ENCODE measurements at places on chromosomes 16 and 17.

GRCh38 chr17:37239690-37240334, 136.0 kb upstream of the C17orf78 start:
- DNase-seq: peak; percentile 46

DNA sequence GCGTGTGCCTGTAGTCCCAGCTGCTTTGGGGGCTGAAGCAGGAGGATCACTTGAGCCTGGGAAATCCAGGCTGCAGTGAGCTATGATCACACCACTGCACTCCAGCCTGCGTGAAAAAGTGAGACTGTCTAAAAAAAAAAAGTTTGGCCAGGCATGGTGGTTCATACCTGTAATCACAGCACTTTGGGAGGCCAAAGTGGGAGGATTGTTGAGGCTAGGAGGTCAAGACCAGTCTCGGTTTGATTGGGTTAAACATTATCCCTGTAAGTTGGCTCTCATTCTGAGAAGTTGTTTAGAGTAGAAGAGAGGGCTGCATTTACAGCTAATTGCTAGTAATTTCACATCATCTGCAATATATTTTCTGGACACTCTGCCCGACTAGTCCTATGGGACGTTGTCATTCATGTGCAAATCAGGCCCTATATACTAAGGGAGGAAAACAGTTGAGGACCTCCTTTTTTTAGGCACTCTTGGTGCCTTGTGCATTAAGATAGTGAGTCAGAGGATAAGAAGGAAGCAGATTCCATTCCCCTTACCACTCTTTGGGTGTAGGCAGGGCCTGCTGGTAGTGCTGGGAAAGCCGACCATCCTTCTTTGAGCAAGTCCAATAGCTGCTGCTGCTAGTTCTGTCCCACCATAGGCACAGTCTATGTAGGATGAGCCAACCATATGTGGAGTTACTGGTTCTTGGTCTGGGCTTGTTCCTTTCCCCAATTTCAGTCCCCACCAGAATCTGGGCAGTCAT, 18.7 kb downstream of the HMOX2 start:
- DNase-seq: no peak

DNA sequence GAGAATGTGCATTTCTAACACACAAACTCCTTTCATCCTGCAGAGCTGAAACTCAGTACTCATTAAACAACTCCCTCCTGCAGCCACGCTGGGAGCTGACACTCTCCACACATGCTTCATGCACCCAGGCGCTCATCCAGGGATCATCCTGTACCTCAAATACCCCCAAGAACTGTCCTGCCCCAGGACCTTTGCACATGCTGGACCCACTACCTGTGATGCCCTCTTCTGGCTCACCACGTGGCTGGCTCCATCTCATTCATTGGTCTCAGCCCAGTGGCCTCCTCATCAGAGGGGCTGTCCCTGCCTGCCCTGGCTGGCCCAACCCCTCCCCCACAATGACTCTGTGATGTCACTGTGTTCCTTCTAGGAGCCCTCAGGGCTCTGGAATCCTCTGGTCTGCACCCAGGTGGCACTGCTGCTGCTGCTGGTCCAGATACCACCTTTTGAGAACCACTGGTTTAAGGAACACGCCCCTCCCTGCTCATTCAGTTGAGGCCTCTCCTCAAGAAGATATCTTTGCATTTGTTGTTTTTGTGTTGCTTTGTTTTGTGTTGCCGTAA, 160.9 kb upstream of the FOXF1 start:
- no peak for DNase-seq

- no peak for DNase-seq
Measured at GRCh38 chr16:11253995-11254912, 1.8 kb downstream of the SOCS1 start.

GRCh38 chr16:66364959-66365306, 1.6 kb upstream of the CDH5 start:
- DNase-seq: no peak

- DNase-seq: no peak
Measured at GRCh38 chr16:52573365-52574299, 26.7 kb upstream of the TOX3 start.

- DNase-seq: no peak
Measured at GRCh38 chr17:10063730-10064241, 134.6 kb downstream of the GAS7 start.

DNA sequence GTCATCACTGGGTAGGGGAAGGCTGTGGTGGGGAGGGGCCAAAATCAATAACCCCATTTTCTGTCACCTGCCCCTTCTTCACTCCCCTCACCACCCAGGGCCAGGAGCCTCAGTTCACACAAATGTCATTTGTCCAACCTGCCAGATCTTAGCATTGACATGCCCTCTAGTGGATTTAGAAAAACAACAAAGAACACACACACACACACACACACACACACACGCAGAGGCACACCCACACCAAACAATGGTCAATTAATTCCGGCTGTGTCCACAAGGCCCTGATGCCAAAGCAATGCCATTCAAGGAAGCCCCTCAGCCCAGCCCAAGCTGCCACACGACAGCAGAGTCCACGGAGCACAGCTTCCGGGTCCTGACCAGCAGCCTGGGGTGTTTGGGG, 68.4 kb downstream of the NOG start:
- DNase-seq: no peak

DNA sequence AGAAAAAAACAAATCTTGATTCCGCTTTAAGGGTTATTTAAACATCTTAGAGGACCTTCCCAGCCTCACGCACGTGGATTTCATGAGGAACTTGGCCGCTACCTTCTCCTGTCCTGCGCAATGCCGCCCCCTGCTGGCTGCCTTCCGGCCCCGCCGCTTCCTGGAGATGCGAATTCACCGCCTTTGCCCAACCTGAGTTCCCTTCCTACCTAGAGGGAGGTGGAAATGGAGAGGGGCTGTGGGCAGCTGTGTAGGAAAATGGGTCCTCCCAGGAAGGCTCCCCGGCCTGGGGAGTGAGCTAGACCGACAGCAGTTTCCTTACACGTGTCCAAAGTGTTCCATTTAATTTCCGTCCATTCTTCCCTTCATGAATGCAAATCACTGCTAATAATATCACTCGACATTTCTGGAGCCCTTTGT, 1.0 kb upstream of the ABCC12 start:
- DNase-seq: peak; percentile 62

DNA sequence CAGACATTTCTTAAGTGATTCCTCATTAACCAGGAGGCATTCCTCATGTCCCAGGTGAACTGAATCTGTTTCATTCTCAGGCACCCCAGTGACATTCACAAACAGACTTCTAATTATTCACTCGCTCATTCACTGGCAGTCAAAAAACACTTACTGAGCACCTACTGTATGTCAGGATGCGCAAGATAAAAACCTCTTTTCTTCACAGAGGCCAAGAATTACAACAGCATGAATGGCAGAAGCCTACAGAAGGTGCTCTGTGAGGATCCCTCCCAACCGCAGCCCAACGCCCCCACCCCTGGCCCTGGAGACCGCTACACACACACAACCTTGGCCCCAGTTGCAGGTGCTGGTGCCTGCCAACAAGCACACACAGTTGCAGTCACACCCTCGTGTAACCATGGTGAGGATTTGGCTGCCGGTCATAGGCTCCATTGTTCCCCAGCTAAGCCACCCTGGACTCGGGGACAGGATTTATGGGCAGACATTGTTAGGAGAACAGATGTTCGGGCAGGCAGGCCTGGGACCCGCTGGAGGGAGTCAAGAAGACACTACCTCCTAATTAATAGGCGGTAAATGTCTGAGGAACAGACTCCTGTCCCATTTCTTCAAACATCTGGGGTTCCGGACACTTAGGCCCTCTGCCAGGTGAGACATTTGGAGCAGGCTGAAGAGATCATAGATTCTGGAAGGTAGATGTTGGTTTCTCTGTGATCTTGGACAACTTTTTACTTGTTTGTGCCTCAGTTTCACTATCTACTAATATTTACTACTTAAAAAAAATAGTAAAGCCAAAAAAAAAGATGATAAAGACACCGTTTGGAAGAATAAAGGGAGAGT, 43.2 kb downstream of the CUEDC1 start:
- peak; percentile 91 for DNase-seq

DNA sequence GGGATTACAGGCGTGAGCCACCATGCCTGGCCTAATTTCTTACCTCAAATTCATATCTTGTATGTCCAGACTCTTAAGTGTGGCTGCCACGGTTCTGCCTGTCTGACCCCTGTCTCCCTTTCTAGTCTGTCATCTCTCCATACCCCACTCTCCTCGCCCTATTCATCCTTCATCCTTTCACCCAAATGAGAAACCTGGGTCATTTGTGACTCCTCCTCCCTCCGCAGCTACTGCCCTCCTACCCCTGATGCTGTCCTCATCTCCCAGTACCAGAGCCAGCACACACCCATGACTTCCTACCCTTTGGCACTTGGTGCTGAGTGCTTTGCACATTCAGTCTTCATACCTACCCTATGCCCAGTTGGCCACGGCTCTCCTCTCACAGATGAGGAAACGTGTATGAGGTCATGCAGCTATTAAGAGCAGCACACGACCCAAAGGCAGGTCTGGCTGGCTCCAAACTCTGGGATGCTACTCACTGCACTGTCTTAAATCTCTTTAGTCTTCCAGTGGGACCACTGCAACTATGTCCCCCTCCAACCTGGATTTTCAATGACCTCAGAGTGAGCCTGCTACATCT, 1.6 kb downstream of the SPATA32 start:
- no peak for DNase-seq

GRCh38 chr17:81471818-81472456, 40.7 kb downstream of the ACTG1 start:
- DNase-seq: no peak

DNA sequence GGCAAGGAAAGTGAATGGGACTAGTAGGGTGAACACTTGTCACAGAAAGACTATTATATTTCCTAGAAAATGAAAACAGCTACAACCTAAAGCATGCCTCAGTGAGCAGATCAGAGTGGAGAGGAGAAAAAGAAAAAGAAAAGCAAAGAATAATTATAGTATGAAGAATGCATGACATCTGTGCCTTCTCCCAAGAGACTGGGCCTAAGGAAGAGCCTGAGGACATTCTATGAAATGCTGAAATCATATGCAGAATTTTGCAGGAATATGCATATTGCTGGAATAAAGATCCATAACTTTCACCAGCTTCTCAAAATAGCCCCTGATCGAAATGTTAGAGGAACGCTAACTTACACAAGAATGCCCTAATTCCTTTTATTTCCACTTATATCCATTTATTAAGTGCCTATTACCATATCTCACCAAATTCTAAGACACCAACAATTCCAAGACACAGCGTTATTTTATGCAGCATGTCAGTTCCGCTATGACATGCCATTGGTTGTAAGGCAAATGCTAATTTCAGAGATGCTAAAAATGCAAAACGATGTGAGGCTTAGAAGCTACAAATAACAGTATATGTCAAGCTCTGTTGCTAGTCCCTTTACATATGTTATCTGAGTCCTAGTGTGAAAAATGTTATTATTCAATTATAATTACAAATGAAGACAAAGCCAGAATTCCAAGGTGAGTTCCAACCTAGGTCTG, 171.0 kb downstream of the SLC39A11 start:
- DNase-seq: no peak

- DNase-seq: no peak
Measured at GRCh38 chr16:22970209-22970865, 156.4 kb downstream of the HS3ST2 start.

DNA sequence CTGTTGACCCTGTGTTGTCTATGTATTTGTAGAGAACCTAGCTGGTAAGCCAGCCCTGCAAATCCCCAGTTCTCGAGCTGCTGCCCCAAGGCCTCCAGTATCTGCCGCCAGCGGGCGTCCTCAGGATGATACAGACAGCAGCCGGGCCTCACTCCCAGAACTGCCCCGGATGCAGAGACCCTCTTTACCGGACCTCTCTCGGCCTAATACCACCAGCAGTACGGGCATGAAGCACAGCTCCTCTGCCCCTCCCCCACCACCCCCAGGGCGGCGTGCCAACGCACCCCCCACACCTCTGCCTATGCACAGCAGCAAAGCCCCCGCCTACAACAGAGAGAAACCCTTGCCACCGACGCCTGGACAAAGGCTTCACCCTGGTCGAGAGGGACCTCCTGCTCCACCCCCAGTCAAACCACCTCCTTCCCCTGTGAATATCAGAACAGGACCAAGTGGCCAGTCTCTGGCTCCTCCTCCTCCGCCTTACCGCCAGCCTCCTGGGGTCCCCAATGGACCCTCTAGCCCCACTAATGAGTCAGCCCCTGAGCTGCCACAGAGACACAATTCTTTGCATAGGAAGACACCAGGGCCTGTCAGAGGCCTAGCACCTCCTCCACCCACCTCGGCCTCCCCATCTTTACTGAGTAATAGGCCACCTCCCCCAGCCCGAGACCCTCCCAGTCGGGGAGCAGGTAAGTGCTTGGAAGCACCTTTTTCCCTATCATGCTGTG, 23.1 kb upstream of the CDC6 start:
- no peak for DNase-seq

- no peak for DNase-seq
Measured at GRCh38 chr16:4966736-4967453, 8.8 kb downstream of the SEC14L5 start.

GRCh38 chr17:47990962-47991731, 20.2 kb downstream of the CDK5RAP3 start:
- DNase-seq: peak; percentile 79

DNA sequence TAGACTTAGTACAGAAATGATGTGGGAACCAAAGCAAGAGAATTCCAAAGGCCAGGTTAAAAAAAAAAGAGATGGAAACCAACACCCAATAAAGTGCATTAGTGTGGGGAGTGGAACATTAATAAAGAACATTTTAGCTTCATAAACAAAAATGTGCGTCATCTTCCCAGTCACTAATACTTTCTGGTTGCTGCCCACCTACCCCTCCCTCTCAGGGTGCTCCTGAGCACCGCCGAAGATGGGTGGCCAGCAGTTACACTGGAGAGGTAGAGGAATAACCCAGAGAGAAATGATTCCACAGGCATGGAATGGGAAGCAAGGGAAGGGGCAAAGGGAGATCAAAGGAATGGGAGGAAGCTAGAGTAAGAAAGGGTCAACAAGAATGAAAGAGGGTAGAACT, 6.0 kb upstream of the CHD3 start:
- DNase-seq: no peak

DNA sequence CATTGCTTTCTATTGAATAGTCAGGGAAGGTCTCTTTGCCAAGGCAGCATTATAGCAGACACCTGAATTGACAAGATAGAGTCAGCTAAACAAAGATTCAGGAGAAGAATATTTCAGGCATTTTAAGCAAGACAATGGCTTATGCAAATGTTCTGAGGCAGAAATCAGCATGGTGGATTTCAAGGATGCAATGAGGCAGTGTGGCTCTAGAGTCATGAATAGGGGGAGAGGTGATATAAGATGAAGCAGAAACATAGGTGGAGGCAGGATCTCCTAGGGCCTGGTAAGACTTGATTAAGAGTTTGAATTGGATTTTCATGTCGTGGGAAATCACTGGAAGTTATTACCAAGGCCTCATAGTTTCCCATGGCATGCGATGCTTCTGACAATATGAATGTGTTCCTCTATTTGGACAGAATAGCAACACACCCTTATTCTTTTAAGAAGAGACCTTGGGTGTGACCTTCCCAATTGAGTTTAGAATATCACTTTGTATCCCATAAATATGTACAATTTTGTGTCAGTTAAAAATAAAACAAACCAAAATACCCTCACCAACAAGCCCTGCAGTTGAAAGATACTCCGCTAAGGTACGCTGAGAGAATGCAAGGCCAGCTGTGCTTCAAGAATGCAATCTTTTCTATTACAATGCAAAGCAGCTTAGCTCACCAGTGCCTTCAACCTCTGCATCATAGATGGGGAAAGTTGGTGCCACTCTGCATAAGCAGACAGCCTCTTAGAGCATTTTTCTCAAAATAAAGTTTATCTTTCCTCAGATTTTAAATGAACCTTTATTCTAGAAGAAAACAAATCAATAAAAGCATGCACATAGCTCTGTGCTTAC, 139.6 kb upstream of the SALL1 start:
- DNase-seq: no peak
